ENCODE measurements at places on chromosomes 5 and 9. TPM values are rescaled to one million over a fixed set of nuclear protein-coding genes. Genes with fewer than 3 reads are reported as not detected.
A peak's percentile ranks its signal among the peaks of the same experiment; 100 is the strongest.

The NPR3 gene
- total RNA-seq, result 16.5 TPM

The FGFR4 gene
- total RNA-seq, result 14.8 TPM

The NIM1K gene
- 3.0 TPM for total RNA-seq

The SLC36A2 gene
- total RNA-seq, result not detected

The LEAP2 gene
- 1.2 TPM for total RNA-seq

The WNT8A gene
- not detected for total RNA-seq

DNA sequence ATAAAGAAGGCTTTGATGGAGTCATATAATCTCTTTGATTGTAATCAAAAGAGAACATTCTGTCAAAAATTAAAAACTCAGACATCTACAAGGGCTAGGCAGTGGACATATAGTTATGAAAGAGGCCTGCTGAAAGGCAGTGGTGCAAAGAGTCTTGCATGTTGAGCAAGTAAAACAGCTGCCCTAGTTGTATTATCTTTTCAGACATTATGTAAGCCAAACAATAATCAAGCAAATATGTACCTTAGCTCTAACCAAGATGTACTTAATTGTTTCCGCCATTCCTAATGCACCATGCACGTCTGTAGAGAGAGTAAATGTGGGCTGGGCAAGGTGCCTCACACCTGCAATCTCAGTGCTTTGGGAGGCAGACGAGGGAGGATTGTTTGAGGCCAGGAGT is 14.3 kb downstream of the GAPT start:
- no peak overlapping the region for H3K4me3 ChIP-seq
- no peaks in the 10 kb centered on the region for H3K27me3 ChIP-seq
- H3K27ac ChIP-seq, result no peak overlapping the region
- H3K4me1 ChIP-seq, result peaks cover 21% of the 10 kb centered on the region
- DNase-seq, result no peak

DNA sequence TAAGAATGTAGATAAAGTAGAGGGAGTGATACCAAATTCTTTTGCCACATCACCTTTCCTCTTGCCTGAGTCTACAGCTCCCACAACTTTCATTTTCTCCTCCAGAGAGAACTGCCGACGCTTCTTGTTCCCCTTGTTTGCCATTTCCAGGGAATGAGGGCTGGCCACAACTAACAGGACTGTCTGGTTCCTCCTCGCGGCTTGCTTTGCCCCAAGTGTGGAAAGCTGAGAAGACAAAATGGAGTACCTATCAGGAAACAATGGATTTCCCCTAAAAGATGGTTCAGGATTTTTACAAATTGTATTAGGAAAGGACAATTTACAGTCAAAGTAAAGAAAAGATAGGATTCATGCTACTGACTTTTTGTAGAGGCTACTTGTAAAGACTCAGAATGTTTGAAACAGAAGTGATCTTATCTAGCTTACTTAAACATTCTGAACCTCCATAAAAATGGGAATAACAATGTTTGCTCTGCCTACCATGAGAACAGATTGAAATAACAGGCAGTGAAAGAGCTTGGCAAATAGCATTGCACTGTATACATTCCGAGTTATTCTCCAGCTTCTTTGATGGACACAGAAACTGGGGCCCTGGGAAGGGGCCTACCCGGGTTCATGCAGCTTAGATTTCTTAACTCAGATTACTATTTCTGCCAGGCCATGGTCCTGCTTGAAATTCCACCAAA is 4.1 kb downstream of the TIGD6 start:
- no peaks in the 10 kb centered on the region for H3K27me3 ChIP-seq
- no peak overlapping the region for H3K27ac ChIP-seq
- H3K36me3 ChIP-seq, result no peaks in the 10 kb centered on the region
- DNase-seq, result no peak
- H3K4me1 ChIP-seq, result peaks cover 7% of the 10 kb centered on the region
- no peak overlapping the region for H3K4me3 ChIP-seq

GRCh38 chr9:95940265-95940664 is 64.8 kb downstream of the ERCC6L2 start:
- H3K4me1 ChIP-seq, result no peaks in the 10 kb centered on the region
- H3K4me3 ChIP-seq, result no peak overlapping the region
- peaks cover 61% of the 10 kb centered on the region for H3K36me3 ChIP-seq
- H3K27ac ChIP-seq, result no peak overlapping the region

- H3K4me3 ChIP-seq, result no peak overlapping the region
- peak; percentile 54 for DNase-seq
- H3K27ac ChIP-seq, result no peak overlapping the region
- H3K36me3 ChIP-seq, result no peaks in the 10 kb centered on the region
- H3K27me3 ChIP-seq, result peaks cover 44% of the 10 kb centered on the region
Measured at GRCh38 chr9:126515001-126515872, 98.5 kb upstream of the LMX1B start.
